ENCODE measurements at places on chromosomes 4 and X. TPM values are rescaled to one million over a fixed set of nuclear protein-coding genes. Genes with fewer than 3 reads are reported as not detected.

Gene NLGN3
- polyA plus RNA-seq, result 4.3 TPM

Gene SMIM10L2A
- 12.8 TPM for polyA plus RNA-seq

Gene AMOT
- 80.5 TPM for polyA plus RNA-seq

GRCh38 chrX:138925330-138925729 lies 213.8 kb upstream of the FGF13 start:
- no peak for DNase-seq

Gene BCORL1
- 18.6 TPM for polyA plus RNA-seq

DNA sequence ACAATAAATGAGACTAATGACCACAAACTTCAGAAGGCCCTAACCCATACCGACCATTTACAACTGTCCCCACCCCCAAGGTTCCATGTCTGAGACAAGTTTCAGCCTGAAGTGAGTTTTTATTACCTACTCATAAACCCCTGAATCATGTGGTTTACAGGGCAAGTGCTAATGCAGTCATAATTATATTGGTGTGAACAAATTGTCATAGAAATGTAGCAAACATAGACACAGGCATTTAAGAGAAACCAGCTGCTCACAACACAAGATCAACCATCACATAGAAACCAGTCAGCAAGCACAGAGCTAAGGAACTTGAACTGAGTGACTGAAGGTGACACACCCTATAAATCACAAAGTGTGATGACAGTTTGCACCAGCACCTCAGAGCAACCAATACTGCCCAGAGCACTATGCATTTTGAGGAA lies 173.8 kb upstream of the MID1 start:
- peak; percentile 40 for DNase-seq

DNA sequence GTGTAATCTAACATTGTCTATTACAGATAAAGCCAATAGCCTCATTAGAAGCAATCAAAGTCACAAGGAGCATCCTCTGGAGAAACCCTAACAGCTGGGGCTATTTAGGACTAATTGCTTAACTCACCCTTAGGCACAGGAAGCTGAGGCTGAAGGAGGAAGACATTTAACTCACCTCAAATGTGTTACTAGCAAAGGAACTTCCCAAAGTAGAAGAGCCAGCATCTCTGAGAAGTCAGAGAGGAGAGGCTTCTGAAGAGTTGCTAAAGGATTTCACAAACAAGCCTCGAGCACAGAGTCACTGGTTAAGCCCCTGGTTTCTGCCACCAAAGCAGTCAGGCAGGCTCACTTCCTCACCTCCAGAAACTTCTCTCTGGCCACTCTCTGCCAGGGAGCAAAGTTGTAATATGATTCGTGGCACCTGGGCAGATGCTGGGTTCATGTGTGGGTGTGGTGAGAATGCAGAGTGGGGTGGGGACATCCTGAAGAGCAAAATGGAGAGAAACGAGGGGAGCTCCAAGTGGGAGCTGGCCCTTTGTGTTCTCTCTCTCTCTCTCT lies 201.3 kb downstream of the HS6ST2 start:
- DNase-seq, result no peak

DNA sequence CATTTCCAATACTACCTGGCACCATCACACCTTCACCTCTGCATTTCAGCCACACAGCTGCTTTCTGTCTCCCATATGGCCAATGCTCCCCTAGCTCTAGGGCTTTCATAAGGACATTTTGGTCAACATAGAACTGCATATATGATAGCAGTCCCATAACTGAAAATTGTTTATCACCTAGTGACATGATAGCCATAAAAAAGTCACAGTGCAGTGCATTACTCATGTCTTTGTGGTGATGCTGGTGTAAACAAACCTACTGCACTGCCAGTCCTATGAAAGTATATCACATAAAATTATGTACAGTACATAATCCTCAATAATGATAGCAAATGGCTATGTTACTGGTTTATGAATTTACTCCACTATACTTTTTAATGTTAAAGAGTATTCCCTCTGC lies 221.0 kb downstream of the NAF1 start:
- DNase-seq, result no peak

Gene ASB9
- polyA plus RNA-seq, result 14.5 TPM

- peak; percentile 9 for DNase-seq
Measured at GRCh38 chrX:65034292-65034667, 58.0 kb upstream of the ZC4H2 start.

- no peak for DNase-seq
Measured at GRCh38 chr4:151912632-151913031, 151.8 kb upstream of the GATB start.

GRCh38 chr4:81486502-81486901 lies 14.8 kb upstream of the RASGEF1B start:
- DNase-seq, result no peak

- no peak for DNase-seq
Measured at GRCh38 chr4:85102606-85103005, 136.1 kb upstream of the WDFY3 start.

DNA sequence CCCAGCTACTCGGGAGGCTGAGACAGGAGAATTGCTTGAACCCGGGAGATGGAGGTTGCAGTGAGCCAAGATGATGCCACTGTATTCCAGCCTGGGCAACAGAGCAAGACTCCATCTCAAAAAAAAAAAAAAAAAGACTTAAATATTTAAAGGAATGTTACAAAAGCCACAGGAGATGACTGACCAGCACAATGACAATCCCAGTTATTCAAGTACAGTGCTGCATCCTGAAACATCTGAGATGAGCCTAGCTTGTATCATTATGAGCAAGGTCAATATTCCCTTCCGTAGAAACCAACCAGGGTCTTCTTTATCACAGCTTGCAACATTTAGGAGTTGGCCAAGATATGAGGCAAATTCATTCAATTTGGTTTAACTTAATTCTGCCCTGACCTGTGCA lies 38.6 kb downstream of the LNX1 start:
- no peak for DNase-seq

DNA sequence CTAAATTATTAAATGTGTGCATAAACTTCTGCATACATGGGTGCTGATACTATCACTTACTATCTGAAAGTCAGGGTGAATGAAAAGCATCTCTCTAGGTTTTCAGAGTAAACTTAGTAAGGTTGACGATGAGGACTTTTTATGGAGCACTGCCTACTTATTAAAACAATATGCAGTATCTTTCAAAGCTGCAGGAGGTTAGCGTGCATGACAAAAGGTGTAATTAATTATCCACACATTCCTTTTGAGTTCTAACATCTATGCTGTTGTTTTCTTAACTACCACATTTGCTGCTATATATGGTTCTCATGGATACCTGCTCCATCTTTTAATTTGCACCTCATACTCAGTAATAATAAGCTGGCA lies 256.2 kb downstream of the FSTL5 start:
- no peak for DNase-seq

- DNase-seq, result no peak
Measured at GRCh38 chrX:23752740-23753415, 9.8 kb upstream of the ACOT9 start.

DNA sequence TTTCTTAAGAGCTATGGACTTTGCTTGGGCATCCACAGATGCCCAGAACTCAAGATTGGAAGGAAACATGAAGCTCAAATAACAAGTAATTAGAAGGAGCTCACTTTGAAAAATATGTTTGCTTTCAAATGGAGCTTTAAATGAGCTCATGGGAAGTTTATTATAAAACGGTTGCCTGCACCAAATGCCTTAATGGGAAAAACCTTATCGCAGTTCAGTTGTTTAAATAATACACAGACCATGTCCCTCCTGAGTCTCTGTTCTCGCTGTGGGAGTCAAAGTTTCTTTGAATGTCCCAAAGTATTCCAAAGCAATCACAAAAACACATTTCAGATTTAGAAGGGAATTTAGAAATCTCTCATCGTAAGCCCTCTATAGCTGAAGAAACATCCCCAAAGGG lies 31.6 kb upstream of the STIM2 start:
- no peak for DNase-seq

- no peak for DNase-seq
Measured at GRCh38 chr4:189941005-189941450, 356 bp downstream of the FRG1 start.

Gene FGFRL1
- 42.9 TPM for polyA plus RNA-seq

DNA sequence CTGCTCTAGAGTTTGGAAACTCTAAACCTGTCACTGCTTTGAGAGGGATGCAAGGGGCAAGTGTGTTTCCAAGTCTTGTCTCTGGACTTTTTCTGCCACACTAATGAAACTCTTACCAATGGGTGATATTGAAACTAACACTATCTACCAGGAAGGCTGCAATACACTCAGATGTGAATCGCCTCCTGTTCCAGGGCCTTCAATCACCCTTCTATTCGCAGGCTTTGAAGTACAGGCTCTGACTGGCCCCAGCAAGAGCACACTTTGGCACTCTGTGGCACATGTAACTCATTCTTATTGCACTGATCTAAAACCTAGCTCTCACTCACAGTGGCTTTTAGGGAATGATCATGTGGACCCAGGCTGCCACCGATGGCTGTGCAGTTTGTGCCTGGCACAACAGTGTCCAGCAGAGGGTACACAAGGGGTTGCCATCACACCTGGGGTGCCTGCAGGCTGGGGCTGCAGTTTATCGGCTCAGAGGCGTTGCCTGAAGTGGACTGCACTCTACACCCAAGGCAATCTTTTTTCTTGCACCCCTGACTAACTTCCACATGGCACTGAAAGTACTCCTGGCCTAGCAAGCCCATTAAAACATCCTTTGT lies 210.8 kb downstream of the MGST2 start:
- DNase-seq, result no peak

Gene ARMCX1
- polyA plus RNA-seq, result 45.8 TPM

DNA sequence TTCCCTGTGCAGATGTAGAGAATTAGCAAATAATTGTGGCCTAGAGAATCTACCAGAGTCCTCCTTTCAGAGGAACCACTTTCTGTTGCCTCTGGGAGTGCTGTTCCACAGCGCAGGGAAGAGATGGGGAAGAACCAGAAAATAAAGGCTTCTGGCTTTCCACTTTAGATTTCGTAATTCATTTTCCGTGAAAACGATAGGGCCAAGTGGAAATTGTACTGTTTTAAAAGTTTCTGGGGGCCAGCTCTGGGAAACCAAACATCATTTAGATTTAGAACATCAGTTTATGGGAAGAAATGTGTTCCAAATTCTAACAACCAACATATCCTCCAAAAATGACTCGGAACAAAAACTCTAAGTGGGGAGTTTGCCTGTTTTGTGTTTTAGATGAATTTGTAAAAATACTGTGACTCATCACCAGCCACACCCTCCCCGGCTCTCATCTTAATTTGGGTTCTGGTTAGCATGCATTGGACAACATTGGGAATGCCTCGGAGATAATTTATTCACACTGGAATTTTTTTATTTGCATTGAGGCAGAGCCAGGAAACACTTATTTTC lies 65.2 kb upstream of the LNX1 start:
- DNase-seq, result no peak

- no peak for DNase-seq
Measured at GRCh38 chrX:148574237-148574973, 74.0 kb downstream of the AFF2 start.

Gene TBX22
- 2.5 TPM for polyA plus RNA-seq

DNA sequence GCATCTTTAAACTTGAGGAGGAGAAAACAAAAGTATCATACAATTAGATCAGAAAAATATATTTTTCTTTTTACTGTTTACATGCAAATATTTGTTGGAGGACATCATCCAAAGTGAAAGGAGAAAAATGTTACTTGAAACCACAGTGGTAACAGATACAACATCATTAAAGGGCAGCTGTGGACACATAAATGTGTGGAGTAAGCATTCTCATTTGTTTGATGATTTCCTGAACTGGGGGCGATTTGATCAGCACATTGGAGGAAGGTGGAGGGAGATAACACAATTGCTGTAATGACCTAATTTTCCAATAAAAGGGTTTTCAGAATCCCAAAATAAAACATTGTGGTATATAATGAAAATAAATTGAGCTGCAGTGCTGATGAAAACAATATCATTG lies 314.5 kb upstream of the HS3ST1 start:
- no peak for DNase-seq

DNA sequence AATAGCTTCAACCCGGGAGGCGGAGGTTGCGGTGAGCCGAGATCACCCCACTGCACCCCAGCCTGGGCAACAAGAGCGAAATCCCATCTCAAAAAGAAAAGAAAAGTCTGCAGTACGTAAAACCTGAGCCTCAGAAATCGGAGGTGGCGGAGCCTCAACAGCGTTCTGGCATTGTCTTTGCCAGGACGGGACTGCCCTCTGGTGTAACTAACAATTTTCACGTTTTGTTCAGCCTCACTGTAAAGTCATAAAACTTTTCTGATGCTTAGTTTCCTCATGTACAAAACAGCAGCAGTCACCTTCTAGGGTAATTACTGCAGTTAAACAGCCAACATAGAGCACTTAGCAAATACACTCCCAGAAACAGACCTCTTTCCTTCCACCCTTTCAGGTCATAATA lies 121.7 kb downstream of the RBM47 start:
- no peak for DNase-seq

Gene LRP2BP
- polyA plus RNA-seq, result 2.3 TPM

Gene KLHL4
- 4.4 TPM for polyA plus RNA-seq

- DNase-seq, result peak; percentile 51
Measured at GRCh38 chr4:77959566-77960338, 97.1 kb downstream of the MRPL1 start.

DNA sequence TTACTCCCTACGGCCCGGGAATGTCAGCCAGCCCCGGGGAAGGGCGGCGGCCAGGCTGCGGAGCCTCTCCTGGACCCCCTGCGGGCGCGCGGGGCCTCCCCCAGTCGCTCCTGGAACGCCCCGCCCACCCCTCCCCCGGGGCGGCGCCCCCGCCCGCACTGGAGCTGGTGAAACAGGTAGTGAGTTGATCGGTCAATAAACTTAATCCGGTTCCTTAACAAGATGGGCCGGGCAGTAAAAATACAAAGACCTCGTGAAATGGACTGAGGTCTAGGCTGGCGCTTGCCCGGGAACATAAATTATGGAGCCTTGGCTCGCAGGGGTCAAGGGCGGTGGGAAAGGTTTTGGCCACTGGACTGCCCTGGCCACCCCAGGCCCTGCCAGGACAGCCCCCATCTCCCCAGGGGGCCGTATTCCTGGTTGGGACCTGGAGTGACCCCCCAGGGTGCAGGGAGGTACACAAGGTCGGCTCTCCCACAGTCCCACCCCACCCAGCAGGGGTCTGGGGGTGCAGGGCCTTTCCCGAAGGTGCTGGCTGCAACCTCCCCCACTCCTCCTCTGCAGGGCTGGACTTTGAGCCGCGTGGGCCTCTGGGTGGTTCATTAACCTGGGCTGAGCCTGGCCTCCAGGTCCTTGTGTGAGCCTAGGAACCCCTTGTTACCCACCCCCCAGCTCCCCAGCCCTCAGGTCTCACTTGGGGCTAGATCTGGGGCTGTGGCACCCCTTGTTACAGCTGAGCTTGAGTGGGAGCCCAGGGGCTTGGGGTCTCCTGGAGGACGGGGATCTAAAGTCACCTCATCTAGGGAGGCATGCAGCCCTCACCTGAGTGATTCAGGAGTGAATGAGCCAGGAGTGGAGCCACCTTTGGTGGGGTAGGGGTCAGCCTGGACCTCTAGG lies 2.5 kb downstream of the FGFR3 start:
- no peak for DNase-seq

Gene SLC34A2
- polyA plus RNA-seq, result 29.0 TPM

GRCh38 chr4:185142912-185143600 lies at the start of gene SLC25A4:
TSS of gene SLC25A4 (plus strand) at chr4:185143266. CDS start at chr4:185143373, 107 bp downstream.
- DNase-seq, result peak; percentile 87

Gene TLL1
- 1.8 TPM for polyA plus RNA-seq

Gene NUDT10
- 11.9 TPM for polyA plus RNA-seq

Gene SPANXC
- not detected for polyA plus RNA-seq

Gene RAB9B
- 2.5 TPM for polyA plus RNA-seq

Measured in renal pelvis (tissue), 12 donors.